ENCODE measurements at places on chromosomes 11 and 22.

DNA sequence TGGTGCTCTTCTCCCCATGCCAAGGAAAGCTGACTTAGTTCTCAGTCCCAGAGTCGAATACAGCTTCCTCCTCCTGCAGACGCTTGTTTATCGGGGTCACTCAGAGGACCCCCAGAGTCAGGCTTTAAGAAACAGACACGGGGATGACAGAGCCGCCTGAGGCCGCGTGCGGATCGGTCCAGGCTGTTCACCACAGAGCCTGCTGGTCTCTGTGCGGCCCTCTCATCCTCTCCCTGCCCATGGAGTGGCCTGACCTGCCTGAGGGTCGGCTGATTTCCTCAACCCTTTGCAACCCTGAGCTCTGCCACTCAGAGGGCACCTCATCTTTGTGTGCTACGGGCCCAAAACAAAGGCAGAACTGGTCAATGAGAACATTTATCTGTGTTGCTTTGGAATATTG, 2.1 kb downstream of the GAL start:
- DNase-seq: no peak

- no peak for DNase-seq
Measured at GRCh38 chr22:44632541-44633396, 69.2 kb upstream of the PRR5 start.

GRCh38 chr22:32810555-32811133, 9.1 kb downstream of the TIMP3 start:
- no peak for DNase-seq

GRCh38 chr22:37283393-37283937, 1.2 kb downstream of the CYTH4 start:
- DNase-seq: no peak

- no peak for DNase-seq
Measured at GRCh38 chr22:48705917-48706605, 1121.6 kb downstream of the BRD1 start.

DNA sequence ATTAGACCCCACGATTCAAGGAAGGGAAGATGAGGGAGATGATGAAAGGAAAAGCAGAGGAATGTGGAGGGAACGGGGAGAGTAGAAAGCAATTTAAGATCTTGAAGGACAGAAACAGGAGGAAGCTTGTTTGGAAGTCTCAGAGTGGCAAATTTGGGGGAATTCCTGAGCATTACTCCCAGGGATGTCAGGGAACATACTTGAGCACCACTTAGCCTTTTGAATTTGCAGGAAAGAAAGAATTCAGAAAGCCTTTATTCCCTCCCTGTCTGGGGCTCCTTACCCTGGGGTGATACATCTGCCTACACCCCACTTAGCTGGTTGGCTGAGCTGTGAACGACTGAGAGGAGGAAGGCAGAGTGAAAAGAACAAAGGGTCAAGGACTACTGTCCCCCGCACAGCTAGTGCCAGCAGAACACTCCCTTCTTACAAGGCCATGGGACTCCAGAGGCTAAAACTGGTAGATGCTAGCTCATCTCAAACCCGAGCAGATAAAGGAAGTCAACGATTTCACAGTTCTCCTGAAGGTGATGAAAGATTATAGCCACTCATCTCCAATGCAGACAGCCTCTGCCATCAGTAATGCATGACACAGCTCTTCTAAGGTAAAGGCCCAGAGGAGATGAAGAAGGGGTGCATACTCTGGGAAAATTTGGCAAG, 84.0 kb upstream of the AKIP1 start:
- no peak for DNase-seq

DNA sequence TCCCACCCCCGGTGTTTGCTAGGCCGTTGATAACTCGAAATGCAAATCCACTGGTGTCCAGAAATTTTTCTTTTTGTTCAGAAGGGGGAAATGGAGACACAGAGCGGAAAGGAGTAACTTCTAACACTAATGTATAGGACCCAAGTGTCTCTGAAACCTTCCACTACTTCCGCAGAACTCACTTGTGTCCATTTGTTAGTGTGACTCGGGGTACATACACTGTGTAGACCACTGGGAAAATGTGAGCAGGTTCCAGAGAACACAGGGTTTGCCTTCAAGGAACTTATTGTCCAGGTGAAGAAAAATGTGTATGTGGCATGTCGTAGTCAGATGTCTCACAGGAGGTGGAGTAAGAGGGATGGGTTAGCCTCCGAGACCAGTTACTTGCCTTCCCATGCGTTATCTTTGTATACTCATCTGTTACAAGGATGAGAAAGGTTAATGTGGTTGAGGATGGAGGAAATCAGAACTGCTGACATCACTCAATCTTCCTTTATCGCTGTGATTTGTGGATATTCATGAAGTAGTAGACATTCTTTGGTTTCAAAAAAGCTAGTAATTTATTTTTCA, 857 bp downstream of the ARCN1 start:
- no peak for DNase-seq

DNA sequence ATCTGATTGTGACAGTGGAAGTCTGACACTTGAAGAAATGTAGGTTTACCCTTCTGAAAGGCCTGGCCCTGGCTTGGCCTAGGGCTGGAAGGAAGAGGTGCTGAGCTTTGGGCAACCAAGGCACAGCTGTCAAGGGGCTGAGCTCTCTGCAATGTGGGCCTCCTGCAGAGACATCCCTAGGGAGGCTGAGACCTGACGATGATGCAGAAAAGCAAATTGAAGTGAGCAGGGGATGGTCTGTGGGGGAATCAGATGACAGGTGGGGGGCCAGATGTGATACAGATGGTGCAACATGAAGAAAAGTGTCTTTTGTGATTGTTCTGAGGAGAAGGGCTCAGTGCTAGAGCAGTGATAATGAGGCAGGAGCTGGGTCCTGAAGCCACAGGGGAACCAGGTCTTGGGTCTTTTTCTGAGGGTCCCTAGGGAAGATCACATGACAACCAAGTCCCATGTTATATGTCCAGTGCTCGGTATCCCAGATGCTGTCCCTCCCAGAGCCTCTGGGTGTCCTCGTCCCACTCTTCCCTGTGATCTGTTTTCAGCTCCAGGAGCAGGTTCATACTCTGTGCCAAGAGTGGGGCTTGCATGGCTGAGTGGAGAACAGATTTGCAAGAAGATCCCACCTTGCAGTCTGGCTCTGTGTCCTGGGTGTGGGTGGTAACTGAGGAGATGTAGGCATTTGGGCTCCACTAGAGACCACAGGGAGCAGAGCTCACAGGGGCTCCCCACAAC, 79.9 kb upstream of the VPREB1 start:
- DNase-seq: no peak

GRCh38 chr11:9765320-9766101, 101.6 kb downstream of the SWAP70 start:
- DNase-seq: peak; percentile 39

DNA sequence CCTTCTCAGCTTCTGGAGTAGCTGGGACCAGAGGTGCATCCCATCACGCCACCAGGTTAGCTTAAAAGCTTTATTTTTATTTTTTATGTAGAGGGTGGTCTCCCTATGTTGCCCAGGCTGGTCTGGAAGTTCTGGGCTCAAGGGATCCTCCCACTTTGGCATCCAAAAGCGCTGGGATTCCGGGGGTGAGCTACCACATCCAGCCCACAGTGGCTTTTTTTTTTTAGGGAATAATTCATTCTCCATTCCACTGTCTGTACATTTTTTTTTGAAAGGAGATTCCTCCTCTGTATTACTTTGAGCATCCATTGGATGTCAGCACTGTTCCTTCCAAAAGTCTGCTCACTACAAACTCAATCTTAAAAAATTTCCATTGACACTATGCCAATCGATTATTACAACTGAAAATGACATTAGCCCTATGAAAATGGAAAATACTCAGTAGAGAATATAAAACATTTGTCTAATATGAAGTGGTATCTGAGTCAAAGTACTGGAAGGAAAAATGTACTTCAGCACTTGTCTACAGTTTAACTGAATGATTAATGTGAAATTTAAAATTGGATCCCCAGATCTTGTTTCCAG, 1.3 kb upstream of the LPXN start:
- DNase-seq: no peak

- peak; percentile 82 for DNase-seq
Measured at GRCh38 chr22:22060200-22061084, 77.9 kb upstream of the TOP3B start.

GRCh38 chr11:94623120-94623735, 56.1 kb downstream of the PIWIL4 start:
- peak; percentile 78 for DNase-seq

DNA sequence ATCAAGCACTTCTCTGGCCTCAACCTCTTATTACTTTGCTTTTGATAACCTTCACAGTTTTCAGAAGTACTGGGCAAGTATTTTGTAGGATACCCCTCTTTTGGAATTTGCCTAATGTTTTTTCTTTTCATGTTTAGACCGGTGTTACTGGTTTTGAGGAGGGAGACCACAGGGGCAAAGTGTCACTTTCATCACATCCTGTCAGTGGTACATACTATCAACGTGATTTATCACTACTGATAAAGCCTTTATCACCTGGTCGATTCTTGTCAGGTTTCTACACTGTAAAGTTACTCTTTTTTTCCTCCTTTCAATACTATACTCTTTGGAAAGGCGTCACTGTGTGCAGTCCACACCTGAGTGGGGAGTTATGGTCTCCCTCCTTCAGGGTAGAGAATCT, 26.7 kb downstream of the QSER1 start:
- DNase-seq: no peak

- no peak for DNase-seq
Measured at GRCh38 chr11:88704485-88704884, 361.3 kb downstream of the GRM5 start.

DNA sequence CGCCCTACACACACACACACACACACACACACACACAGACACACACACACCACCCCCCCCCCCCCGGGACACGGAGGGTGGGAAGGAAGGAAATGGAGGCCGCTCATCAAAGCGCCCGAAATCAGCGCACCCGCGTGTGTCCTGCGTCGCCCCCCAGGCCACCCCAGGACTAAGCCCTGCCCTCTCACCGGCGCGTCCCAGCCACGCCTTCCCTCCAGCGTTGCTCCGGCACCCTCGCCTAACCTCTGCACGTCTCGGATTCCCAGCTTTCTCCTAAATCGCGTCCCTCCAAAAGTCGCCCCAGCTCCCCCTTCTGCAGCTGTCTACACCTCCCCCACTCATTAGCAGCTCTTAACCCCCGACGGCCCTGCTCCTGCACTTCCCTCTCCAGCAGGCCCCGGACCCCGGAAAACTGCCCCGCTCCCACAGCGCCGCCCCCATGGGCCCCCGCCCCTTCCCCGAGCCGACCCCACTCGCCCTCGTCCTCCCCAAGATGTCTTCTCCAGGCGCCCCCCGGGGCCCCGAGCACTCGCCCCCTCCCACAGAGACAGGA, 557 bp downstream of the PACSIN2 start:
- peak; percentile 50 for DNase-seq

DNA sequence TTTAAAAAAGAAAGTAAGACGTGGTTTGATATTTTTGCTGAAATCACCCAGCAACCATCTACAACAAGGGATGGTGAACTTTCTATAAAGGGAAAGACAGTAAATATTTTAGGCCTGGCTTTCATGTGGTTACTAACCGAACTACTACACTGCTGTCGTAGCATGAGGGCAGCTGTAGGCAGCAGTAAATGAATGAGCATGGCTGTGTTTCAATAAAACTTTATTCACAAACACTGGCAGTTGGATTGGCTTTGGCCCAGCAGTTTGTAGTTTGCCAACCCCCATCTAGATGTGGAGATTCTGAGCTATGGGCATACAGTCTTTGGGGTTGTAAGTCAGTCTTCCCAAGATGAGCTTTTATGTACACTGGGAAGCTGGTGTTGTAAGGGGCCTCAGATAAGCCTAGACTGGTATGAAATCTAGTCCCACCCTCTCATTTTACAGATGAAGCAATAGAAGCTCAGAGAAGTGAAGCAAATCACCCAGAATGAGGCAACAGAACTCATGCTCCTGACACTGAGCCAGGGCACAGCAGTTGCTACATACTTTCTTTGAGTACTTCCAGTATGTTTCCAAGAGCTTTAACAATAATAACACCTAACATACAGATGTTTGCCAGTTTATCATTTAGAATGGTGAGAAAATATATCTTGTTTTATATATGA, 204.4 kb downstream of the ADAMTS15 start:
- DNase-seq: no peak

- no peak for DNase-seq
Measured at GRCh38 chr11:75968021-75968625, 153.1 kb downstream of the UVRAG start.

DNA sequence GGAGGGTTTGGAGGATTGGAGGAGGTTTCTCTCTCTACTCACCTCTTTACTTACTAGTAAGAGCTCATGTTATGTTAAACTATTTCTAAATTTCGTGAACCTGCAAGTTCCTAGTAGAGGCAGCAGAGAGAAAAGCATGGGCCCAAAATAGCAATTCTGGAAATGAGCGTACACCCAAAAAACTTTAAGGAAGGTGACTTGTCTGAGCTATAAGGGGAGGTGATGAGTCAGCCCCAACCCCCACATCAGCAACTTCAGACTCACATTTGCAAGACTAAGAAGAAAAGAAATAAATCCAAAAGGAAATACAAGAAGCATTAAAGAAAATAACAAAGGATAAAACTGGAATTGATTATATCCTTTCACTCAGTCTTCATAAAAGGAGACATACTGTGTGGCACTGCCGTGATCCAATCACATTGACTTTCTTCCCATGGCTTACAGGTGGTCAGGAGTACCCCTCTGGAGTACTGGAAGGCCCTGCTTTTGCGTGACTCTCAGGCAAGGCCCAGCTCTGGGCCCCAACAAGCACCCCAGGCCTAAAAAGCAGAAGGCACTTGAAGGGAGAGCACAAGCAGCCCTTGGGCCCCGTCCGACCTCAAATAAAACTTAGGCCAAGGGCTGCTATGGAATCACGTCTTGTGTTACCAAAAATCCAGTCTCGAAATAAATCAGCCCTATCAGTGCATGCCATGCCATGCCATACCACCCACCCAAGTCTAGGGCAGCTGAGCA, 14.3 kb downstream of the PACSIN2 start:
- no peak for DNase-seq

- DNase-seq: peak; percentile 53
Measured at GRCh38 chr11:115678942-115679341, 174.7 kb upstream of the CADM1 start.

GRCh38 chr11:34161812-34162492, 56.5 kb downstream of the NAT10 start:
- no peak for DNase-seq

- no peak for DNase-seq
Measured at GRCh38 chr11:39341461-39341860, 2118.0 kb downstream of the LRRC4C start.

DNA sequence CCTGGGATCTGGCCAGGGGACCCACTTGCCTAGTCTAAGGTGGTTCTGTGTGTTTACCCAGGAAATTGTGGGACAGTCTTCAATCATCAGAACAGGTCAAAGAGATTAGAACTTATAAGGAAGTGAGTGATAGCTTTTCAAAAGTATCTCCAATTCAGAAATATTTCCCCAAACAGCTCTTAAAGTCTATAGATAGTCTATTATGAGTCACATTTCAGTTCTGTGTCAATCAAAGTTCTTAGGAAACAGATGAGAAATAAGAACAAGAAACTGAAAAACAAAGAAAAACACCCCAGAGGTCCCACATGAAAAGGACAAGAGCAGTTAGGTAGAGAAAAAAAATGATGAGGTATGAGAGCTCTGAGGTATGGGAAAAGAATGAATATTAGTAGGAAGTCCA, 381.4 kb upstream of the MPPED2 start:
- DNase-seq: no peak

- peak; percentile 73 for DNase-seq
Measured at GRCh38 chr11:60970369-60970774, 1.1 kb upstream of the CD6 start.

GRCh38 chr11:13917904-13918303, 44.6 kb upstream of the SPON1 start:
- no peak for DNase-seq
